ENCODE measurements at places on chromosomes 1 and 21. TPM values are rescaled to one million over a fixed set of nuclear protein-coding genes. Genes with fewer than 3 reads are reported as not detected.

The SYCP1 gene
- total RNA-seq, result 0.11 TPM

The RCAN3 gene
- total RNA-seq, result 19.9 TPM

The DNASE2B gene
- 0.22 TPM for total RNA-seq

The CYP4Z1 gene
- total RNA-seq, result 2.5 TPM

The FOXD3 gene
- 4.1 TPM for total RNA-seq

The CDC42BPA gene
- total RNA-seq, result 129 TPM

The CEP170 gene
- total RNA-seq, result 209 TPM

The IFI44L gene
- 48.3 TPM for total RNA-seq

The PDC gene
- total RNA-seq, result not detected
